ENCODE measurements at places on chromosomes 11 and 22. TPM values are rescaled to one million over a fixed set of nuclear protein-coding genes. Genes with fewer than 3 reads are reported as not detected.

KRTAP5-8 gene
- total RNA-seq: not detected

TLCD5 gene
- 2.6 TPM for total RNA-seq

MS4A7 gene
- not detected for total RNA-seq

ST3GAL4 gene
- total RNA-seq: 22.3 TPM

RASD2 gene
- total RNA-seq: not detected

- H3K4me3 ChIP-seq: no peak overlapping the region
- no peaks in the 10 kb centered on the region for H3K4me1 ChIP-seq
- DNase-seq: no peak
- H3K27ac ChIP-seq: no peak overlapping the region
- no peaks in the 10 kb centered on the region for H3K27me3 ChIP-seq
Measured at GRCh38 chr11:32527261-32528175, 56.1 kb upstream of the EIF3M start.

GRCh38 chr22:35467681-35468434 lies 67.9 kb downstream of the MCM5 start:
- H3K4me1 ChIP-seq: peaks cover 10% of the 10 kb centered on the region
- H3K27me3 ChIP-seq: no peaks in the 10 kb centered on the region
- H3K4me3 ChIP-seq: no peak overlapping the region
- no peak overlapping the region for H3K27ac ChIP-seq

DNA sequence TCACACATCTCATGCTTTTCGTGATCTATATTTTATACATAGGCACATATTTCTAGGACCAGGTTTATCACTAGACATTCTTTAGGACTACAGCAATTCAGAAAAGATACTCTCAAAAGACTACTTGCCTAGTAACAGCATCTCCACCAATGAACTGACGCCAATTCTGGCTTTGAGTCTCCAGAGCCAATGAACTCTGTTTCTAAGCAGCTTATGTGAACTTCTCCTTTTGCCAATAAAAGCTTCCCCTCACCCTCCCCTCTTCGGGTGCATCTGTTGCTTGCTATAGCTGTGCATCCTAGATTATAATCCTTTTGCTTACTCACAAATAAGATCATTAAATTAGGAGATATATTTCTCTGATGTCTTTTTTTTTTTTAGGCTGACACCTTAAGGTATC lies 11.4 kb upstream of the ANKK1 start:
- no peaks in the 10 kb centered on the region for H3K36me3 ChIP-seq
- DNase-seq: no peak
- H3K4me1 ChIP-seq: no peaks in the 10 kb centered on the region
- no peaks in the 10 kb centered on the region for H3K27me3 ChIP-seq
- H3K4me3 ChIP-seq: no peak overlapping the region
- H3K27ac ChIP-seq: no peak overlapping the region

DNA sequence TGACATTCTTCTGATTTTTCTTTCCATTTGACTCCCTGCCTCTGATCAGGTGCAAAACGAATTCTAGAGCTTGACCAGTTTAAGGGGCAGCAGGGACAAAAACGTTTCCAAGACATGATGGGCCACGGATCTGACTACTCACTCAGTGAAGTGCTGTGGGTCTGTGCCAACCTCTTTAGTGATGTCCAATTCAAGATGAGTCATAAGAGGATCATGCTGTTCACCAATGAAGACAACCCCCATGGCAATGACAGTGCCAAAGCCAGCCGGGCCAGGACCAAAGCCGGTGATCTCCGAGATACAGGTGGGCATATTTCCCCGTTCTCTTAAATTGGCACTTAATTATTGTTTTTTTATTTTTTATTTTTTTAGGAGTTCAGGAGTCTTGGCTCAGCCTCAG lies 15.4 kb downstream of the XRCC6 start:
- no peaks in the 10 kb centered on the region for H3K4me1 ChIP-seq
- no peaks in the 10 kb centered on the region for H3K27me3 ChIP-seq
- H3K36me3 ChIP-seq: peaks cover 90% of the 10 kb centered on the region
- no peak overlapping the region for H3K4me3 ChIP-seq
- DNase-seq: no peak
- no peak overlapping the region for H3K27ac ChIP-seq

DNA sequence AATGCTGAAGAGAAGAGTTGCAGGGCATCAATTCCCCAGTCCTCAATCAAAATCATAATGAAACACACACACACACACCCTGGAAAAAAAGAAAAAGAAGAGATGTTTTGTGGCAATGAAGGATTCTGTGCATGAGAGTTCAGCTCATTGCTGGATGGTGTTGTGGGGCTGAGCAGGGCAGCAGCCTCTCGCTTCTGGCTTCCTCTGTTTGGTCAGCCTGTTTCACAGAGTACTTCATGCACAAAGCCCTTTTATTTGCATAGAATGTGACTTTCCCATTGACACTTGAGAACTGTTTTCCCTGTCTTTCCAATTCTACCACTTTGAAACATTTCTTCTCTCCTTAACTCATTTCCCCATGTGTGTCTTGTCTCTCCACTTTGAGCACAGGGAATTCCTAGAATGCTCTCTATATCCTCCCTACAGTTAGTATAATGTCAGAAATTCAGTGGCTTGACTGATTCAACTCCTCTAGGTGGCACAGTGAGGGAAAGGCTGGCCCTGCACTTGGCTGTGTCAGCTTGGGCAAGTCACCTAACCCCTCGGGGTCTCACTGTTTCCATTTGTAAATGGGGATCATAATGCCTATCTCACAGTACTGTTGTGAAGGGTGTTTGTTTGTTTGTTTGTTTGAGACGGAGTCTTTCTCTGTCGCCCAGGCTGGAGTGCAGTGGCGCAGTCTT lies 25.4 kb upstream of the BSX start:
- H3K4me1 ChIP-seq: no peaks in the 10 kb centered on the region
- H3K27me3 ChIP-seq: no peaks in the 10 kb centered on the region
- DNase-seq: no peak
- no peaks in the 10 kb centered on the region for H3K36me3 ChIP-seq
- H3K4me3 ChIP-seq: no peak overlapping the region

GRCh38 chr11:13327421-13327820 lies 49.8 kb downstream of the BMAL1 start:
- DNase-seq: no peak
- H3K27me3 ChIP-seq: no peaks in the 10 kb centered on the region
- no peaks in the 10 kb centered on the region for H3K36me3 ChIP-seq

- H3K4me1 ChIP-seq: no peaks in the 10 kb centered on the region
- DNase-seq: no peak
- no peaks in the 10 kb centered on the region for H3K36me3 ChIP-seq
- H3K4me3 ChIP-seq: no peak overlapping the region
- H3K27ac ChIP-seq: no peak overlapping the region
Measured at GRCh38 chr11:47437218-47437745, 11.0 kb upstream of the PSMC3 start.

DNA sequence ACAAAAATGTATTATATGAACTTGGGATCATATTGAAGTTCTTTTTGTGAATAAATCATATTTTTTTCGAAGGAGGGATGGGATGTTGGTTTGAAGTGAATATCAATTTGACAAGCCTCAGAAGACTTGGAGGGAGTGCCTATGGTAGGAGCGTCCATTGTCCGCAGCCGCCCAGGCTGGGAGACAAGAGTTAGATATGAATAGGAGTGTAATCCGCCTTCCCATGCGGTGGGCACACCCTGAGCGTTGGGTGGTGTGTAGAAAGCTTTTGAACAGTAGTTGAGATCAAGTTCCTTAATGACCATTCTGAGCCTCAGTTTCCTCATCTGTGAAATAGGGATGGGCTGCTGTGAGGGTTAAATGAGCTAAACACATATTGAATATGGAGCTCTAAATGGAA lies 7.0 kb downstream of the CD82 start:
- H3K27me3 ChIP-seq: no peaks in the 10 kb centered on the region
- no peaks in the 10 kb centered on the region for H3K36me3 ChIP-seq
- H3K4me1 ChIP-seq: peaks cover 51% of the 10 kb centered on the region

DNA sequence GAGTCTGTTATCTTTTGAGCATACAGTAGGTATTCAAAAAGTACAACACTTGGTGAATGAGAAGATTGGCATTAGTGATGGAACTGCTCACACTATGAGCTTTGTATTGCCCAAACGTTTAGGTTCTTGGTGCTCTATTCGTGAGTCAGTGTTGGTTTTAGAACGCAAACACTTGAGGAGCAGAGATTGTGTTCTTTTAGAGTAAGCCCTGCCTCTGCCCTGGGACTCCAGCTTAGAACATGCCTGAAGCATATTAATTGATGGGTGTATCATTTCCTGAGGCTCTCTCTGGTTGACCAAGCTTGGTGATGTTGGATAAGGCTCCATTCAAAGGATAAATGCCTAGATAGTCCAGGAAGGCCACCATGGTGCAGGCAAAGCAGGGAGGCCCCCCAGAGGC lies 10.9 kb downstream of the MTNR1B start:
- DNase-seq: no peak
- no peaks in the 10 kb centered on the region for H3K36me3 ChIP-seq
- H3K27me3 ChIP-seq: no peaks in the 10 kb centered on the region
- no peak overlapping the region for H3K4me3 ChIP-seq

DNA sequence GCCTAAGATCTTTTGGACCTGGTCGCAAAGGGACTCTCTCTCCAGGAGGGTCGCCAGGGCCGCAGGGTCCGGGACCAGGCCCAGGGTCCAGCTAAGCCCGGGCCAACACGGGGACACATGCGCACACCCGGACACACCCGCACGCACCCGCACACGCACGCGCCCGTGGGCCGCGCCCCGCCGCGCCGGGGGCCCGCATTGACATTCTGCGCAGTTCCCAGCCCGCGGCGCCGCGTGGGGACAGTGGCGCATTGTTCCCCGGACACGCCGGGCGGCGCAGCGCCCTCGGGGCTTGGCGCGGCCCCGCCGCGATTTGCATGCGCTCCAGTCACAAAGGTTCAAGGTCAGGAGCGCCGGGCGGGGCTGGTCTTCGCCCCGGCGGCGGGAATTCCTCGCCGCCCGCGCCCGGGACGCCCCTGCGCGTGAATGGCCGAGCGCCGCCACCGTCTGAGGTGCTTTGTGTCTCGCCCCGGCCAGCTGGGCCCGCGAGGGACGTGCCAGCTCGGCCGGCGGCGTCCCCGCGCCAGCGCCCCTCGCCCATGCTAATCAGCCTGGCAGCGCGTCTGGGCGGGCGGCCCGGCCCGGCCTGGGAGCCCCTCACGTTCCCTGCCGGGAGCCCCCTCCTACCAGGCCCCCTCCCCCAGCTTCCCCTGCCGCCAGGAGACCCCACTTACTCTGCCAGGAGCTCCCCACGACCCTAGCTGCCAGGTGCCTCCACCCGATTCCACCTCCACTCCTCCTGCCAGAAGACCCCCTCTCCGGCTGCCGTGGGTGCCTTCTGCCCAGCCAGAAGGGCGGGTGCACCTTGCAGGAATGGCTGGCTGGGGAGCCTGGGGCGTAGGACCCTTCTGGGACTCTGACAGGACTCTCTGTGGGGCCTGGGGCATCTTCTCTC lies 50.5 kb upstream of the WNT7B start:
- DNase-seq: no peak
- H3K4me1 ChIP-seq: peaks cover 21% of the 10 kb centered on the region
- H3K27ac ChIP-seq: no peak overlapping the region
- no peaks in the 10 kb centered on the region for H3K36me3 ChIP-seq

- no peak overlapping the region for H3K4me3 ChIP-seq
- H3K27me3 ChIP-seq: no peaks in the 10 kb centered on the region
- H3K36me3 ChIP-seq: no peaks in the 10 kb centered on the region
- no peak for DNase-seq
- no peak overlapping the region for H3K27ac ChIP-seq
- H3K4me1 ChIP-seq: no peaks in the 10 kb centered on the region
Measured at GRCh38 chr11:129976328-129976727, 26.3 kb downstream of the PRDM10 start.

GRCh38 chr11:15651816-15652215 lies 537.1 kb downstream of the INSC start:
- H3K27me3 ChIP-seq: no peaks in the 10 kb centered on the region
- no peak for DNase-seq
- no peak overlapping the region for H3K4me3 ChIP-seq
- H3K27ac ChIP-seq: no peak overlapping the region
- H3K4me1 ChIP-seq: peaks cover 26% of the 10 kb centered on the region
- H3K36me3 ChIP-seq: no peaks in the 10 kb centered on the region

DNA sequence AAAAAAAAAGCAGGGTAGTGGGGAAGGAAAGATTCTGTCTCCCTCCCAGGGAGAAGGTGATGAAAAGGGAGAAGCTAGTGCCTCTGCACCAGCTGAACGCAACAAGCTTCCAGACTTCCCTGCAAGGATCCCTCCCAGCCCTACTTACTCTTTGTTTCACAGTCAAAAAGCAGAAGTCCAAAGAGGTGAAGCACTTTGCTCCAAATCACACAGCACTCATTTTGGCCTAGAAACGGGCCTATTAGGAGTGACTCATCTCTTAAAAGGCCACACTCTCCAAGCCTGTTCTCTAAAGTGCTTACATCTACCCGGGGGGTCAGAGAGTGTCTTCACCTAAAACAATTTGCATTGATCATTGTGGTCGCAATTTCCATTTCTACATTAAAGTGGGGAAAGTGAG lies 17.7 kb upstream of the GRK3 start:
- DNase-seq: no peak
- no peak overlapping the region for H3K4me3 ChIP-seq
- no peak overlapping the region for H3K27ac ChIP-seq
- no peaks in the 10 kb centered on the region for H3K36me3 ChIP-seq

DNA sequence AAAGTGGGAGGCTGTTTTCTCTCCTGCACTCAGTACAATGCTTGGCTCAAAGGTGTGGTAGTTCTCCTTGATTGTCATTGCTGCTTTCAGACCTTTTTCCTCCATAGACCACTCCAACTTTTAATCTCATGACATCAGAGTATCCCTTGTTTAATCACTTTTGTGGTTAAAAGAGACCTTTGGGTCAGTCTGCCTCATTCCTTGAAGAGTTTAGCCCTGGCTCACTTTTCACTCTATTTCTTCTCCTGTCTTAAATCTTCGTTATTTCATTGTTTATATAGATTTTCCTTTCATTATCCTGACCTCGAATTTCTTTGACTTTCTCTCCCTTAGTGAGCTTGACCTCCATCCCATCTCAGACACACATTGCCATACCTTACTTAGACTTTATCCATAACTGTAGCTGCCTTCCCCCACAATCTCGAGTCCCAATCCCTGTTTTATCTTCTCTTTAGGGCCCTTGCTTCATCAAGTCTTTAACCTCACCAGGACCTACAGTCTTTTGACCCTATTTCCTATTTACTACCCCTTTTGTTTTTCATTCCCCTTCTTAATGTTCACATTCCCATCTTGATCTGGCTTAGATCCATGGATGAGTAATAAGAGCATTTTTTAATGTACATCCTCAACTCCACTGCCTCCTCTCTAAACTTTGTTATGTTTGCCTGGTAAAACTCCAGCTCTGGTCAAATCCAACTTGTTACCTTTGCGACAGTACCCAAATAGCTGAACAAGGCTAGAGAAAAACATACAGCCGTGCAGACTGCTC lies 9.5 kb downstream of the ATXN10 start:
- peak overlapping the region; percentile 72 for H3K27ac ChIP-seq
- no peak overlapping the region for H3K4me3 ChIP-seq
- peaks cover 85% of the 10 kb centered on the region for H3K4me1 ChIP-seq
- DNase-seq: no peak

- H3K4me3 ChIP-seq: no peak overlapping the region
- no peak overlapping the region for H3K27ac ChIP-seq
- no peaks in the 10 kb centered on the region for H3K27me3 ChIP-seq
- no peaks in the 10 kb centered on the region for H3K36me3 ChIP-seq
Measured at GRCh38 chr11:74449369-74449931, 17.9 kb downstream of the KCNE3 start.

- no peak overlapping the region for H3K4me3 ChIP-seq
- no peak overlapping the region for H3K27ac ChIP-seq
- peaks cover 69% of the 10 kb centered on the region for H3K36me3 ChIP-seq
- H3K4me1 ChIP-seq: no peaks in the 10 kb centered on the region
- no peaks in the 10 kb centered on the region for H3K27me3 ChIP-seq
- no peak for DNase-seq
Measured at GRCh38 chr11:72014761-72015320, 16.1 kb downstream of the IL18BP start.

GRCh38 chr22:49785841-49786471 lies 41.7 kb downstream of the BRD1 start:
- H3K4me1 ChIP-seq: no peaks in the 10 kb centered on the region
- H3K4me3 ChIP-seq: no peak overlapping the region
- no peak for DNase-seq
- no peak overlapping the region for H3K27ac ChIP-seq
- no peaks in the 10 kb centered on the region for H3K27me3 ChIP-seq

All from SJSA1 (cell line).